ENCODE measurements at places on chromosomes 4 and X.

- DNase-seq = no peak
Observed at GRCh38 chr4:69025191-69025998, 70.9 kb upstream of the UGT2B7 start.

GRCh38 chr4:143178923-143179322, 5.8 kb upstream of the USP38 start:
- no peak for DNase-seq

- DNase-seq = no peak
Observed at GRCh38 chrX:150536455-150537116, 31.8 kb upstream of the MTM1 start.

- DNase-seq = peak; percentile 26
Observed at GRCh38 chrX:26613956-26614355, 398.0 kb downstream of the MAGEB5 start.

- peak; percentile 24 for DNase-seq
Observed at GRCh38 chr4:77044461-77045150, 31.2 kb downstream of the CCNI start.

GRCh38 chr4:149709640-149710039, 106.0 kb downstream of the IQCM start:
- DNase-seq = peak; percentile 21

DNA sequence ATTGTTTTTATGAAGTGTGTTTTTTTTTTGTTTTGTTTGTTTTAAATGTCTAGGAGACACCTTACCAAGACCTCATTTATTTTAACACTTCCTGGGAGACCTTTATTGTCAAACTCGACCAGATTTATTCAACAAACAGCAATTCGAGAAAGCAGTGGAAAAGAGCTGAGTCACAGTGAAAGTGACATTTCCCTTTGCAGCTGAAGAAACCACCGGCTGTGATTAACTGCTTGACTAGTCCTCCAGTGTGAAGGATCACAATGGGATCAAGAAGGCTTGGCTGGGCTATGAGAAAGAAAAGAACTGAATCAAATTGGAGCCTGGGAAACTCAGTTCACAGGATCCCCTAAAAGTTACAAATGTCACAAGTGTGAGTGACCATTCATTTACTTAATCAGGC, 11.9 kb upstream of the ADH7 start:
- DNase-seq = peak; percentile 83

DNA sequence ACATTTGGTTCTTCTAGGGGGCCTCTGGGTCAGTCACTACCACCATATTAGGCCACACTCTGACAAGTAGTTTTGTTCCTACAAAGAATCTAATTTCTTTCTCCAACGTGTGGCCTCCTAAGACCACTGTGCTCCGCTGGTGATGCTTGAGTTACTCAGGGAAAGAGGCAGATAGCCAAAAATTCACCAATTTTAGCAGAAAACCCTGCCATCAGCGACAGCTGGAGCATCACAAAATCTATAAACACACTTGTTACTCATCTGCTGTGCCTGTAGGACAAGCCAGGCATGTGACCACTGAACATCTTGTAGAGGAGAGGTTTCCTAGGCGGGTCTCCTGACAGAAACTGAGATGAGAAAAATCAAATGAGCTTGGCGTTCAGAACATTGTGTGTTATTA, 105.4 kb downstream of the SYNPO2 start:
- no peak for DNase-seq

DNA sequence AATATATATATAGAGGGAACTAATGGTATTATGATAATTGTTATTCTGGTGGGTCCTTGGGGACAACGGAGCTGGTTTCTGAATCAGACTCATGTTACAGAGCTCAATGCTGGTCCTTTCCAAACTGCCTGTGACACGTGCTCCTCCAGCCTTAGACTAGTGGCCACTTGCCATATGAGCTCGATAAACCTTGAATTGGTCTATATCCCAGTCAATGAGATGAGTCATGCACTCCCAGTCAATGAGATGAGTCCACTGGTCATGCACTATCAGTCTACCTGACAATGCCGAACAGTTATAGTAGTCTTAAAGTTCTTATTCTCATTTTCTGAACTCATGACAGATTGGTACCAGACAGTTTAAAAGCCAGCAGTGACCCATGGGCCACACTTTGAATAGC, 325.2 kb downstream of the LDB2 start:
- DNase-seq = no peak

DNA sequence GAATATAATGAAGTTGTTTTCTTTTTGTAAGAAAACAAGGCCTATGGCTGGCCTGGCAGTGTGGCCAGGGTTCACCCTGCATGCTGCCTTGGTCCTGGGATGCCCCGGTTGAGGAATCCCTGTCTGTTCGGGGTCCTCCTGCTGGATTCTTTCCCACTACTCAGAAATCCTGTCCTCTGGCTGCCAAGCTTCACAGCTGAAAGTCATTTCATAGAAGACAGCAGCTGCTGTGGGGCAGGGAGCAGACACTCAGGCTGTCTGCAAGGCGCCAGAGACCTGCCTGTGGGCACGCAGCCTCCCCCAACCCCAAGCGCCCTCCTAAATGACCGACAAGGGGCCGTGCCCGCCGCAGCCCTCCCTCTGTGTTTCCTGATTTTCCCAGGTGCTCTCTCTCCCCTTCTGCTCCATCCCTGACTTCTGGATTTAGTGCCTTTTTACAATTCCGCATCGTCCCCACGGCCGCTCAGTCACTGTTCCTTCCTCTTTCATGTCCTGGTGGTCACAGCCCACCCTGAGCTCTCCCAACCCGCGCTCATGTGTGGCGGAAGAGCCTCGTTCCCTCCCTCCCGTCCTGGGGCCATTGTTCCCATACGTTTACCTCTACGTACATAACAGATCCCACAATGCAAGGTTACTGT, 27.5 kb downstream of the ZFYVE28 start:
- no peak for DNase-seq

- DNase-seq = no peak
Observed at GRCh38 chr4:115076691-115077090, 36.7 kb downstream of the NDST4 start.

DNA sequence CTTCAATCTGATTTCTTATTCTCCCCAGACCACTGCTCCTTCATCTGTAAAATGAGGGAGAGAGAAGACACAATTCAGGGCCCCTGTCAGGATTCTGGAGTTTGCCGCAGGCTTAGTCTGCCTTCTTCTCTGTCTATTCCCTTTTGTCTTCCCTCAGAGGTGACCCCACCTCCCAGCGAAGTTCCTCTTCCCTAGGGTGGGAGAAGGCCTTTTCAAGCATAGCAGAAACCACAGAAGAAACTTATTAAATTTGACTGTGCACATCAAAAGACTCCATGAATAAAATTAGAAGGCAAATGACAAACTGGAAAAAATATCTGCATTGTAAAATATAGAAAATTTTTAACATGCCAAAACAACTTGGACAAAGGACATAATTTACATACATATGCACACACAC, 148.8 kb downstream of the HNRNPD start:
- no peak for DNase-seq

DNA sequence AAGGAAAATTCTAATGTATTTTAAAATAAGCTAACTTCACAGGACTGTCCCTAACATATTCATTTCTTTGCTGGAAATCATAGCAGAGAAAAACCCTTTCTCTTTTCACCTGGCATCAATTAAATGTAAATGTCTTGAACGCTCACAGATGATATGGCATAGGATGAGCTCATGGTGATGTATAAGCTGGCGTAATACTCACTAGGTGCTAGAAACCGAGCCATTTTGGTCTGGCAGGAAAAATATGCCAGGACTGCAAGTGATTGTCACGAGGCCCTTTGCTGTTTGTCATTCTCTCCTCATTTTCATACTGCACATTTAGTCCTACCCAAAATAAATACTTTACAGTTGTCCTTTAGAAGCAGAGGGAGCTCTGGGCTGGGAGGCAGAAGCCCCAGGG, 222.7 kb upstream of the LNX1 start:
- DNase-seq = no peak

- DNase-seq = no peak
Observed at GRCh38 chr4:11427121-11427996, 1.3 kb downstream of the HS3ST1 start.

DNA sequence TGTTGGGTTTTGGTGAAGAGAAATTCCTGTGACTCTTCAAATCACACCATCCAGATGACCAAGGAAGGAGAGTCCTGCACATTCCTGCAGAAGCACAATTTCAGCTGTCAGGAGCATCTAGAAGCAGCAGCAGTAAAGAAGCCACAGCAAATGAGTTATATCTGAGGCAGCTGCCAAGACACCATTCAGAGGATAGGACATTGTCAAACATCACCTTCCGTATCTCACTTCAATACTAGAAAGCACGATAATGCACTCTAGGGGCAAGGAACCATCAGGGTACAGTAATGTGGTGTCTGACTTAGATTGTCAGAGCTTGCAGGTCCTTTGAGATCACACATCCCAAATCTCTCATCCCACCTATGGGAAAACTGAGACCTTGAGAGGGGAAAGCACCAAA, 134.5 kb downstream of the COL4A6 start:
- no peak for DNase-seq

DNA sequence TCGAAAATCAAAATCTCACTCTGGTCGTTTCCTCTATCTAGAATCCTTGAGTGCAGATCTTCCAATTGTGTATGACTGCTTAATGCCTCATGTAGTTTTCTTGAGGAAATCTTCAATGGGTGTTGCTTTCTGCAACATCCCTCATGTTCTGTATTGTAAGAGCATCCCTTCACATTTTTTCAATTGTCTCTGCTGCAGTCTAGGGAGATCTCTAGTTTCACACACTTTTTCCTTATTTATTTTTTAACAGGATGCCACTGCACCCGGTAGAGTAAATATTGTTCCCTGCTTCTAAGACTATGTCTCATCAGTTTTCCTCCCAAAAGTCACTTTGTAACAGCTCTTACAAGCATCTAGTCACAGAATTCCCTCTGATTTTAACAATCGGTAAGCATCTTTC, 50.3 kb downstream of the UGT2B4 start:
- no peak for DNase-seq

- peak; percentile 21 for DNase-seq
Observed at GRCh38 chrX:23317799-23318724, 16.6 kb upstream of the PTCHD1 start.

DNA sequence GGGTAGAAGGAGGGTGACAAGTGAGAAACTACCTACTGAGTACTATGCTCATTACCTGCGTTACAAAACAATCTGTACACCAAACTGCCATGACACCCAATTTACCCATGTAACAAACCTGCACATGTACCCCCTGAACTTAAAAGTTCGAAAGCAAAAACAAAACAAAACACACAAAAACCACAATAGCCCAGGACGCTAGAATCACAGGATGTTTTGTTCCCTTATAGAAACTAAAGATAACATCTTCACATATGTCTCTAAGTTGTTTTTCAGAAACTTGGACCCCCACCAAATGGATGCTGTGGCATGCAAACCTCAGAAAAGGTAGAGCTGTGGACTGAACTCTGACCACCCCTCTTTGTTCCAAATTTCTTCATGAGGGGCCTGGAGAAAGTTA, 25.2 kb upstream of the PNMA5 start:
- no peak for DNase-seq

DNA sequence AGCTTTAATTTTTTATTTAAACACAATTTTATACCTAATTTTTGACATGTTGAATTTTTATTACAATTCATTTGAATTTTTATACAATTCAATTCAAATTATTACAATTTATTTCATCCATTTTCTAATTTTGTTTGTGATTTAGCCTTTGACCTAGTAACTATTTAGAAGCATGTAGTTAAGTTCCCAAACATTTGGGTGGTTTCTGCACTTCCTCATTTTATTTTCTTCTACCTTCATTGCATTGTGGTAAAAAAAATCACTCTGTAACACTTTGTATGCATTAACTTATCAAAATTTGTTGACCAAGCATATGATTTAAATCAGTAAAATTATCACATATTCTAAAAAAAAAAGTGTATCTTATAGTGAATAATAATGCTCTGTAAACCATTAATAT, 928.9 kb downstream of the ARAP2 start:
- DNase-seq = no peak

DNA sequence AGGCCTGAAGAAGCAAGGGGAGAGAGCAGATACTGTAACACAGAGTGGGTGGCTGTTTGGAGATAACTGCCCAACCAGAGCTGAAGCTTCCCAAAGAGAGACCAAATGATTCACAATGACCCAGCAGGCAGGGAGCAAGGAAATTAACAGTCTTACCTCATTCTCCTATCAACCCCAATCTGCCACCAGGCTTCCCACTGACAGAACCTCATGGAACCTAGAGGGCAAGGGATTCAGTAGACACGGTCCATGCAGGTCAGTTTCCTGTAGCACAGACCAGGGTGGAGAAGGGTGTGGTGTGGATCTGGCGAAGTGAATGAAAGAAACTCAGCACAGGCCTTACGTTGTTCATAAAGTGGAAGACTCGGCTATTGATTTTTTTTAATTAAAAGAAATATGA, 60.7 kb upstream of the ALB start:
- no peak for DNase-seq

DNA sequence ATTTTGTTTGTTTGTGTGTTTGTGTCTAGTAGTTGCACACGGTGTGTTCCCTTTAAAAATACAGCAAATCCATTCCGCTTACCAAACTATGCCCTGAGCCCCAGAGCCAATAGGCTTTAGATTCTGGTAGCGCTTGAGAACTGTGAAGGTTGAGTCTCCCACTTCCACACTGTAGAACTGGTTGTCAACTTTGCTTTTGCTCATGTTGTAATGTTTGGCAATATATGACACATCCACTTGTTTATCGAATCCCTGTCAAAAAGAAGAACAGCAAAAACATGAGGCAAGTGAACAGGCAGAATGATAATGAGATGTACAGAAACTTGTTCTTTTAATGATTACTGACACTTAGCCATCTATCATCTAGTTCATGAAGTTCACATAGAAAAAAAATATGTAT, 200.6 kb downstream of the MAPK10 start:
- DNase-seq = no peak

- DNase-seq = no peak
Observed at GRCh38 chrX:372856-373640, 13.7 kb downstream of the PPP2R3B start.

DNA sequence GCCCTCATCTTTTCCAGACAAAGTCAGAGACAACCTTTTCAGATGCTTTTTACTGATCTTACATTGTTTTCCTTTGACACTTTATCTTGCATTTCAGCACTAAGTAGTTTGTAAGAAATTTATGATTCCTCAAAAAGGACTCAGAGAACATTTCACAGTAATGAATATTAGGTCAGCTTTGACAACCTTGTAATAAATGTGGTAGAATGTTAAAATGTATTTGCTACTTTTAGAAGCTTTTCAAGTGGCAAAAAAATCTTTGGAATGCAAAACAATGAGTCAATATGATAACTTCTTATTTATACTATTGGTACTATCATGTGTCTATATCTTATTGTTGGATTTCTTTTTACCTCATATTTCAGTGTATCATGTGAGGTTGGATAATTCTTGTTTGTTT, 146.2 kb upstream of the FAT4 start:
- peak; percentile 11 for DNase-seq
